ENCODE measurements at places on chromosomes 3 and 15.
A peak's percentile ranks its signal among the peaks of the same experiment; 100 is the strongest.

- DNase-seq, result no peak
Measured at GRCh38 chr15:69272891-69273290, 25.8 kb upstream of the PAQR5 start.

DNA sequence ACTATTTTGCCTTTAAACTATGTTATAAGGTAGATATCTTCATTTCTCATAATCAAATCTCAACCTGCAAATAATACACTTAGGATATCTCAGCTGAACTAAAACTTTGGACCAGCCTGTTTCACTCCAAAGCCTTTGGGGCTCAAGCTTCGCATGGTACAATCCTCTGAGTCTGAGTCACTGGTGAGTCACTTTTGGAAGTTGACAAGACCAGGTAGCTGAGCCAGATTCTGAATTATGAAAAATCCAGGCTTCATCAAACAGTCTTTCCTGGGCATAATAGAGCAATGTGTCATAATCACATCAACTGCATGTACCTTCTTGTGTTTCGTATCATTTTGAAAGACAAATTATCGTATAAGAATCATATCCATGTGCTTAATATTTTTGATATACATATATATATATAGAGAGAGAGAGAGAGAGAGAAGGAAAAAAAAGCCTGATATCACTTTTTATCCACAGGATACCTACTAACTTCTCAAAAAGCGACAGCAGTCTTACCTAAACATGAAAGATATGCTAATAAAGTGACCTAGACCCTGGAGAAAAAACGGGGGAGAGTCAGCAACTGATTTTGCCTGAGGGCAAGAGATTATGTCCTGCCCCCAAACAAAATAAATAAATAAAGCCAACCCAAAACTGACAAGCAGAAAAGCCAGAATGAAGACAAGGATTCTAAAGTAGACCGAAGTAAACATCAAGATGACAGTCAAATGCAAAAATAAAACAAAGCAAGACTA lies 263.9 kb upstream of the TGFBR2 start:
- no peak for DNase-seq

DNA sequence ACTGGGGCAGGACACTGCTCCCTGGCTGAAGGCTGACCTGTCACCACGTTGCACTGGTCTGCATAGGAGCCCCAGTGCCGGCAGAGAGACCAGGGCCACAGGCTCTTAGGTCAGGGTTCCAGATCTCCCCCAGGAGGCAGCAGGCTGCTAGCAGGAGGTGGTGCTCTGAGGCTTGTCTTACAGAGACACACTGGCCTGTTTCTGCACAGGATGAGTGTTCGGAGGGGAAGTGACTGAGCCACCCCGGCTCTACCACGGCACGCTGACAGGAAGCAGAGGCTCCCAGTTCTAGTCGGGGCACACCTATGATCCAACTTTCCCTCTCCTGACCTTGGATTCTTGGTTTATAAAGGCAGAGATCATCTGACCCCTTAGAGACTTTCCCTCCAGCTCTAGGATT lies 8.6 kb downstream of the FBXL22 start:
- no peak for DNase-seq

- DNase-seq, result no peak
Measured at GRCh38 chr3:167899093-167899492, 163.6 kb downstream of the SERPINI1 start.

- DNase-seq, result no peak
Measured at GRCh38 chr15:99170476-99171065, 65.7 kb downstream of the SYNM start.

DNA sequence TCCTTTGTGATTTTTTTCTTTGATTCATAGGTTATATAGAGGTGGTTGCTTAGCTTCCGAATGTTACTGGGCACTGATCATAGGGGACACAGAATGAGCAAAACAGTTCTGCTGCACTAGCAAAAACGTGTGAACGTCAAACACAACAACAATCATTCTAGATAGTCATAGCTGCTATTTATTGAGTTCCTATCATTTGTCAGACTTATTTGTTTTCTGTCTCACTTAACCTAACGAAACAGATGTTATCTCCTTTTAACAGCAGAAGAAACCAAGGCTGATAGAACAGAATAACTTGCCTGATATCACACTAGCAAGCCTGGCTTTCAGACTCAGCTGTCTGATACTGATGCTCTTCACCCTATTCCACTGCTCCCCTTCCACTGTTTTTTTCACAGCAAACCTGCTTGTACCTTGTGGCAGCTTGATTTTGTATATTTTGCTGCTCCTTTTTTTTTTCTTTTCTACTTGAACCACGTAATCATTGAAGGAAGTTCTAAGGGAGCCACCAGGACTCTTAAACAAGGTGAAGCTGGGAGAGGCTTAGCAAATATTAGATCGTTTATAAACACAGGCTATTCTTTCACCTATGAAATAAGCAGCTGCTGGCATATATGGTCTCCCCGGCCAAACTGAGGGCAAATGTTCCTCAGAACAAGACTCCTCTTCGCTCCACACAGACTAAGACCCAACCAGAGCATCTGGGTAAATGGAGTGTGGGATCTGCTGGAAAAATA lies 78.8 kb downstream of the MCF2L2 start:
- DNase-seq, result no peak

DNA sequence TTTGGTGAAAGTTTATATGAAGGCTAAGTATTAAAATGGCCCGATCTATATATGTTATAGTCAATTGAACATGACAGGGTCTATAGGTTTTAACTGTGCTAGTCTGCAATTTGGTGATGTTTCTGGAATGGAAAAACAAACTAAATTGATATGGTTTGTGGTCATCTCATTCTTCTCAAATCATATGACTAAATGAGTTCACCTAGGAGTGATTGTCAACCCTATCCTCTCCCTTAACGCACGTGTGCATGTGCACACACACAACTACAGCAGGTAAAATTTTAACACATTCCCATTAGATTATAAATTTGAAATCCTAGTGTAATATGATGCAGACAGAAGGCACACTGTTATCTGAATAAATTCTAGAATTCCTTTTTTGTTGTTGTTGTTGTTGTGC lies 9.0 kb downstream of the CLDND1 start:
- no peak for DNase-seq

- DNase-seq, result no peak
Measured at GRCh38 chr3:196763179-196763578, 23.5 kb downstream of the PAK2 start.

DNA sequence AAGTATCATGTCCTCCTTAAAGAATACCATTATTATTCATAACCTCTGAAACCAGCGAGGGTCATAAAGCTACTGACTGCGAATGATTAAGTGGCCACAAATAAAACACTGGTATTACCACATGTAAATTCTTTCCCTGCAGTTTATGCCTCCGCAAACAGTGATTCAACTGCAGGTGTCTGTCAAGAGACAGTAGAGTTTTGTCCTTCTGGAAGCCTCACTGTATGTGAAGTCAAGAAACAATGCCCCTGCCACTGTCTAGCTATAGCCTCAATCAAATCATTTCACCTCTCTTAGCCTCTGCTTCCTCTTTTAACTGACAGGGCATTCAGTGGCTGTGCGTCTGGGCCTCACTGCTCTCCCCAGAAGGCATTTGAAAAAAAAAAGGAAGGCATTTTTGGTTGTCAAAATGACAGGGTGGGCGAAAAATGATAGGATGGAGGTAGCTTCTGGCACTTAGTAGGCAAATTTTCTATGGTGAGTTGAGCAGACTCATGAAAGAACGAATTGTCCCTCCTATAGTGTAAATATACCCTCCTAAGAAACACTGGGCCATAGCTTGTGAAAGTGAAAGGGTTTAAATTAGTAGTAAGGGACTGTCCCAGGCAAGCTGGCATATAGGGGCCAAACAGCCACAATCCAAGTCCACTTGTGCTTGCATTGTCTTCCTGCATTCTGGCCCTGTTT lies 66.7 kb downstream of the FILIP1L start:
- no peak for DNase-seq

GRCh38 chr3:121601212-121601812 lies 8.1 kb downstream of the FBXO40 start:
- no peak for DNase-seq

GRCh38 chr15:90225504-90226234 lies 8.1 kb downstream of the CIB1 start:
- no peak for DNase-seq

GRCh38 chr3:100880845-100881244 lies 112.4 kb downstream of the ABI3BP start:
- no peak for DNase-seq

- DNase-seq, result no peak
Measured at GRCh38 chr3:56361731-56362130, 106.5 kb downstream of the ERC2 start.

DNA sequence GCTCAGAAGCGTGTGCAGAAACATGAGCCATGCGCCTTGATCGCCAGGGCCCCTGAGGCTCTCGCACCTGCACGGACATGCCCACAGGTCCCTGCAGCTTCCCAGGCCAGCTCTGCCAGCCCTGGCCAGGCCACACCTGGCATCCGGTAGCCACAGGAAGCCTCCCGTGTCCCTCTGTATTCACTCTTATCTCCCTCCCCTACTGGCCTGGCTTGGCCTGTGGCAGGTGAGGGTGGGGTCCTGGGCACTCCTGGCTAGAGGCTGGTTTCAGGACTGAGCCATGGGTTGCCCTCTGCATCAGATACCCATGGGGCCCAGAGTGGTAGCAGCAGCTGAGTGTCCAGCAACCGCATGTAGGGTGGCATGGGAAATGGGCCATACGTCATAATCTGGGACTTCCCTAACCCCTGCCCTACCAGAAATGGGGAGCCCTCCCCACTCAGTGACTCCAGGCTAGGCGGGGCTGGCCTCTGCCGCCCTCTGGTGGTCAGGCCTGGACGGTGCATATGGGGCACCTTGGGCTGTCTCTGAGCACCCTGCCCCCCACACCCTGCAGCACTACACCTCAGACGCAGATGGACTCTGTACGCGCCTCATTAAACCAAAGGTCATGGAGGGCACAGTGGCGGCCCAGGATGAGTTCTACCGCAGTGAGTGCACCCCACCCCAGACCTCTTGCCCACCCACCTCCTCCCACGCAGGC lies 12.6 kb upstream of the LMAN1L start:
- DNase-seq, result no peak

- DNase-seq, result no peak
Measured at GRCh38 chr3:196537319-196537984, 22.3 kb upstream of the SMCO1 start.

DNA sequence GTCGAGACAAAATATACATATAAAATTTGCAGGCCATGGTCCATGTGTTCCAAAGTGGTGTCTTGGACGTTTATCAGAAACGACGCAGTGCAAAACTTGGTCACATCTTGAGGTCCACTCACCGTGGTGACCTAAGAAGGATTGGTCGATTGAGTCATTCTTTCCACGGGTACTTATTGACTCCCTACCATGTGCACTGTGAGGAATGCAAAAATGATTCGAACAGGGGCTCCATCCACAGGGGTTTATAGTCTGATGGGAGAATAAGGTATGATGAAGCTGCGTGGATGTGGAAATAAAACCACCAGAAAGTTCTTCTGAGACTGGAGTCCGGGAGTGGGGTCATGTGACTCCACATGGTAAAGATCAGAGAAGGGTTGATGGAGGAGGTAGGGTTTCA lies 185.2 kb downstream of the ITPR1 start:
- DNase-seq, result no peak

DNA sequence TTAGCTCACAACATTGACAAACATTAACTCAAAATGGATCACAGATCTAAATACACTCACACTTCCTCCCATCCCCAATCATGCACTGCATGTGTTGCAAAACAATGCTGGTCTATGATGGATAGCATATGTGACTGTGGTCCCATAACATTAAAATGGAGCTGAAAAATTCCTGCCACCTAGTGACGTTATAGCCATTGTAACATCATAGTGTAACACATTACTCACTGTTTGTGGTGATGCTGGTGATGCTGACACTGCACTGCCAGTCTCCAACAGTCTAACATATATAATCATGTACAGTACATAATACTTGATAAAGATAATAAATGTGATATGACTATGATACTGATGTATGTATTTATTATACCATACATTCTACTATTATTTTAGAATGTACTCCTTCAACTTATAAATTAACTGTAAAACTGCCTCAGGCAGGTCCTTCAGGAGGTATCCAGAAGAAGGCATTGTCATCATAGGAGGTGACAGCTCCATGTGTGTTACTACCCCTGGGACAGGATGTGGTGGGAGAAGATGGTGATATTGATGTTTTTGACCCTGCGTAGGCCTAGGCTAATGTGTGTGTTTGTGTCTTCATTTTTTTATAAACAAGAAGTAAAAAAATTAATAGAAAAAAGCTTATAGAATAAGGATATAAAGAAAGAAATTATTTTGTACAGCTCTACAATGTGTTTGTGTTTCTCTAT lies 41.3 kb downstream of the TXNRD3 start:
- no peak for DNase-seq

GRCh38 chr15:40500568-40501330 lies 30.0 kb downstream of the CHST14 start:
- no peak for DNase-seq

DNA sequence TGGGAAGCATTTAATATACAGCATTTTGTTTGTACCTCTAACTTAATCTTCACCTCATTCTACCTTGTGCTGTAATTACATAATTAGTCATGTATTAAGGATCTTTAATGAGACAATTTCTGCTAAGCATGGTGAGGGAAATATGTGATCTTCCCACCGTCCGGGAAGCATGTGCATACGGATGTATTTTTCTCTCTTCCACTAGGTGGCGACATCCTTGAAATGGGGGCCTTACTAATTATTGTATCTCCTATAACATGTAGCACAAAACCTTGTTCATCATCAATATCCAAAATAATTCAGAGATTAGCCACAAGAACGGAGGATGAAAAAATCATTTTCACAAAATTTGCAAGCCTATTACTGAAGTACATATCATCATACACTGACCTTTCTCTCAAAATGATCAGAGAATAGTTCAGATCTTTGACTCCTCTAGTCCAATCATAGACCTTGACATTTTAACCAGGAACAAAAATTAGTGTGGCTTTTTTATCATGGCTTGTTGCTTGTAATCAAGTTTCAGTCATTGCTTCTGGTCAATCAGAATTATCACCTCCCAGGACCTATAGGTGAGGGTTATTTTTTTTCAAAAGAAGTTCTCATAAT lies 148.9 kb upstream of the GBE1 start:
- no peak for DNase-seq

DNA sequence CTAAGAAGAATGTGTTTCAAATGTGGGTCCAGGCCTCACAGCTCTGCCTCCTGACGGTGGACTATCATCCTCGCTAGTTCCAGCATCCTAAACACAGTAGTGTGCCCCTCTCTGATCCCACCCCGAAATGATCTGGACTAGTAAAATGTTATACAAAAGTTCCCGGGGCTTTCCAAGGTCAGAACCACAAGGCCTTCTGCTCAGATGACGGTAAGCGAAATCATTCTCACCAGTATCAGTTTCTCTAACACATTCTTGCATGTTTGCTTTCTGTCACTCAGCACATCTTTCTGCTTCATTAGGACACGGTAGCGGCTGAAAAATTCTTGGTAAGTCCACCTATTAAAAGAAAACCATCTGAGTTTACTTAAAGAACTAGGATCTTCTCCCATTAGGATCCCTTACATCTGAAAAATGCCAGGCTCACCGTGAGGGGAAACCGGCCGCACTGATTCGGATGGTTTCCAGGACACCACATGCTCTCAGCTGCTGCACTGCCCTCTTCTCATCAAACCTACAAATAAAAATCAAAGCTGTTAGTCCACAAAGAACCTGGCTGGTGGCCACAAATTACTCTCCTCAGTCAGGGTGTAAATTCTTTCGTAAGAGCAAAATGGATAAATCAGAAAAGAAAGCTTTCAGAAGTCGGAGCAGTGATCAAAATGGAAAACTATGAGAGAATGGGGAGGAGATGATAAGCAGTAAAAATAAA lies 83.9 kb upstream of the MYO5C start:
- DNase-seq, result peak; percentile 44

GRCh38 chr3:37546876-37547275 lies 314.8 kb upstream of the CTDSPL start:
- DNase-seq, result no peak
